Stimulated activated CD4-positive, alpha-beta T cell treated with anti-CD3 and anti-CD28 coated beads, Interleukin-2, amount 100 ng/mL, for 4 hours (primary cell): ENCODE measurements at places on chromosomes 16 and 17.

DNA sequence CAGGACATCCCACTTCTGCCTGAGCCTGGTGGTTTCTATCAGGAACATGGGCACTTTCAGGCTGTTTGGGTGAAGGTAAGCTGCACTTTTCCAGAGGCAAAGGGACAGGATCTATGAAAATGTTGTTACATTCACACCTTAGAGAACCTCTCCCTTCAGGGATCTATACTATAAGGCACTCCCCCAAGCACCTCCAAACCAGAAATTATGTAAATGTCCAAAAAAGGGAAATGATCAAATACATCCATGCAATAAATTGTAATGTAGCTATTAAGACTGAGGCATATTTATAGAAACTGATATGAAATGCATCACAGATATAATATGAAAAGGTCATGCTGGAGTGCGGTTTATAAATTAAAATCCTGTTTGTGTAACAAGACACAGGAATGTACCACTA, 23.3 kb upstream of the COG7 start:
- DNase-seq: no peak

DNA sequence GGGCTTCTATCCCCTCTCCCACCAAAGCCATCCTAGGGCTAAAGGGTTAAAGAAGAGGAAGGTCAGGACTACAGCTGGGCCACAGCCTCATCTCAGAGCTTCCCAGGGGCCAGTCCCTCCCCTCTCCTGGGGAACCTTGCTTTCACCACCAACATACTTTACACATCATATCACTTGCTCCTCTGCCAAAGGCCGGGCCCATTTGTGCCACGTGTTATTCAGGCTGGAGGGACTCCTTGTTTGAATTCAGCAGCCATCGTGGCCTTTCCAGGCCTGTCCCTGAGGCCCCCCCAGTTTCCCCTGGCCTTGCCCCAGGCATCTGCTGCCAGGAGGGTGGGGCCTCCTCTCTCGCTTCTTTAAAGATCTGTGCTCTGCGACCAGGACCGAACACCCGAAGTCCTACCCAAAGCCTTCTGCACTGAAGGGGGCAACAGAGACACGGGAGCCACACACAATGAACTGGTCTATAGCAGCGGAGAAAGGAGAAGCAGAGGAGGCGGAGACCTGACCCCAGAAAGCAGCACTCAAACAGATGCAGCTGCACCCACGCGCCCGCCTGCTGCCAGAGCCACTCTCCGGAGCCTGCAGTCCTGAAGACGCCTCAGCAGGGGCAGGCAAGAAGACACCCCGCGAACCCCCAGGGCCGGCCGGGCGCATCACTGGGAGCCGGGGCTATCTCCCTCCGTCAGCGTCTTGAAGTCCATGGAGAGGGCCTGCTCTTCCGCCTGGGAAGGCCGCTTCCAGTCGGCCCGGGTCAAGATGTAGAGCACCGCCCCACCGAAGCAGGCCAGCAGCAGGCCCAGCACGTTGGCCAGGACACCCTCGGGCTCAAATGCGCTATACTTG, 12.1 kb downstream of the CYB561 start:
- DNase-seq: no peak

DNA sequence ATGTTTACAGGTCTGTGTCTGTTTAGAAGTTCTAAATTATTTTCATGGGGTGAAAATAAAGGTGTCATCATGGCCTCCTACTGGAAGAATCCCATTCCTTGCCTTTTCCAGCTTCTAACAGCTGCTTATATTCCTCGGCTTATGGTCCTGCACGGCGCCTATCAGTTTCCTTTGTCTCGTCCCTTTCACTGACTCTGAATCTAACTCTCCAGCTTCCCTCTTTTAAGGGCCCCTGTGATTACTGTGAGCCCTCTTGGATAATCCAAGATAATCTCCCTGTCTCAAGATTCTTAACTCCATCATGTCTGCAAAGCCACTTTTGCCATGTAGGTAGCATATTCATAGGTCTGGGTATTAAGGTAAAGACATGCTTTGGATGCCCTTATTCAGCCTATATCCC, 441.0 kb upstream of the ERCC4 start:
- no peak for DNase-seq

- no peak for DNase-seq
Observed at GRCh38 chr16:24382762-24383407, 126.8 kb downstream of the CACNG3 start.

DNA sequence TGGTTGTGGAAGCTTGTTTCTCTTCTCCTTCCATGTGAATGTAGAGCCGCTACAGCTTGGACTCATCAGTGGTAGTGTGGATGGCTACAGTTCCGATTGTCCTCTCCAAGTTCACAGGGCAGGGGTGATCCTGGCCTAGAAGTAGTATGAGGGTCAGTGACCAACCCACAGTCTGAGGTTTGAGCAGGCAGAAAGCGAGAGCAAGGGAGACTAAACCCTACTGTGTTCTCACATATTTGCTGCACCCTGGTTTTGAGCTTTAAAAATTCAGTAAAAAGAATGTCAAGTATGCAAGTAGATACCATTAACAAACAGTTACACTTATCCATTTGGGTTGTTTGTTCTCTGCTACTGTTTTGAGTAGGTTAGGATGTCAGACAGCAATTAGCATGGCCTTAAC, 148.9 kb downstream of the MRTFB start:
- no peak for DNase-seq

GRCh38 chr17:15398736-15399331, 57.4 kb upstream of the TEKT3 start:
- DNase-seq: no peak
